ENCODE measurements at places on chromosomes 16 and 17.

GRCh38 chr17:67121316-67121891 is 77.0 kb downstream of the CACNG1 start:
- no peak for DNase-seq

GRCh38 chr16:66948837-66949225 is 12.2 kb upstream of the CES3 start:
- no peak for DNase-seq

DNA sequence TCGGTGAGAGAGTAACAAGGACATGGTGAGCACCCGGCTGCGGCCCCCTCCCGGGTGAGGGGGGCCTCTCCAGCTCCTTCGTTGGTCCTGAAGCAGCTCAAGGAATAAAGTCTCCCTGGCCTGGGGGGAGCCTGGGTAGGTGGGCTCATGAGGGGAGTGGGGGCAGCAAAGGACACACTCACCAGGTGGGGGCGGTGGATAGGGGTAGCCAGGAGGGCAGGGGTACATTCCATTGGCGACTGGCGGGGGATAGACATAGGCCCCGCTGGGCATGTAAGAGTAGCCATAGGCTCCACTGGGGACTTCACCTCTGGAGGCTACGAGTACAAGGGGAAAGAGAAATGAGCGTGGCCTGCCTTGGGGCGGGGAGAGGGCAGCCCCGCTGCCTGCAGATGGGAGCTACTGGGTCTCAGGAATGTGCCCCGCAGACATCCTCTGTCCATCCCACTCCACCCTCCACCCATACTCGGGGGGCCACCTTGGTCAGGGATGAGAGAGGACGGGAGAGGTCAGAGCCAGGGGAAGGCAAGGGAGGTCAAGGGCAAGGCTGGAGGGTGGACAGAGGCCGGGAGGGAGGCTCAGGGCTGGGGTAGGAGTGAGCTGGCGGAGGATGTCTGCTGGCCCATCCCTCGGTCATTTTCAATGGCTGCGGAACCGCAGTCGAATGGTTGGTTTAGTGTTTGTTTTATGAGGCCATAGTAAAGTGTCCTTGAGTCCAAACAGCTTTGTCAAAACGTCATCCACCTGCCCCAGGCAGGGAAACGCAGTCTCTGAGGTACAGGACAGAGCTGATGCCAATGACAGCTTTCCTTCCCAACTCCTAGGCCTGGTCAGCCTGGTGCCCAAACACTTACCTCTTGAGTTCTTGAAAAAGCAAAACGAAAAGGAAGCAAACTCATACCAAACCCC is 3.7 kb upstream of the UNC13D start:
- DNase-seq = no peak

DNA sequence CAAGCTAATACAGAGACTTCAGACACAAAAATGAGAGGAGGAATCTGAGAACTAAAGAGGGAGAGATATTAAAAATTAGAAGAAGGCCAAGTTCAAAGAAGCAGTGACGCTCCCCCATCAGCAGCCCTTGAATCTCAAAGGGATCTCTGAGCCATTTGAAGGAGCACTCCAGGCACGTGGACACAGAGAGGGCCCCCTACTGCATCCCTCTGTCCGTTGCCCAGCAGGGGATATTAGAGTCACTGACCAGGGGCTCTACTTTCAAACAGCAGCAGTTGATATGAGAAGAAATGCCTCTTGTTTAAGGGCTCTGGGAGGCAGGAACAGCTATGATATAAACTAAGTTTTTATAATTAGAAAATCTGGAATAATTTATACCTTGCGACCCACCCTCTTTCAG is 479.0 kb upstream of the SALL1 start:
- no peak for DNase-seq

DNA sequence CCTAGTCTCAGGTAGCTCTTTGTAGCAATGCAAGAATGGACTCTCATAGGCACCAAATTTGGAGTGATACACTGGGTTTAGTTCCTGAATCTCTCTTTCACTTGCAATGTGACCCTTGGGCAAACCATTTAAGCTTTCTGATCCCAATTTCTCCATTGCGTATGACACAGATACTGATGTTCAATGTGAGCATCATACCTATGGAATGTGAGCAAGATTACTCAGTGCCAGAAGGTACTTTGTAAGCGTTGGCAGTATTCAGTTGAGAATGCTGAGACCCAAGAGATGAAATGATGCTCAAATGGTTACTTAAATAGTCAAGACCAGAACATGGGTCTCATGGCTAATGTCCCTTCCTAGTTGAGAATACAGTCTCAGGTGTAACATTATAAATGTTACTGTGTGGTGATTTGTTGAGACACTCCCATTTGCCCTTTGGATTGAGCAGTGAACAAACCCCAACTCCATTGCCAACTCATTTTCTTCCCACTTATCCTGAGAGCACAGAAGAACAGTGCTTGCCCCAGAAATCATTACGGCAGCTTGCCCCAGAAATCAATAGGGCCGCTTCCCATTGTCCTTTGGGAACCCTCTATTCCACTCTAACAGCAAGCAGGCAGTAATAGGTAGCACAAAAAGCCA is 134.1 kb downstream of the SOX9 start:
- no peak for DNase-seq

- DNase-seq = peak; percentile 42
Observed at GRCh38 chr17:17849147-17849820, 12.5 kb upstream of the SREBF1 start.

- no peak for DNase-seq
Observed at GRCh38 chr16:3761375-3762106, 44.2 kb upstream of the TRAP1 start.

DNA sequence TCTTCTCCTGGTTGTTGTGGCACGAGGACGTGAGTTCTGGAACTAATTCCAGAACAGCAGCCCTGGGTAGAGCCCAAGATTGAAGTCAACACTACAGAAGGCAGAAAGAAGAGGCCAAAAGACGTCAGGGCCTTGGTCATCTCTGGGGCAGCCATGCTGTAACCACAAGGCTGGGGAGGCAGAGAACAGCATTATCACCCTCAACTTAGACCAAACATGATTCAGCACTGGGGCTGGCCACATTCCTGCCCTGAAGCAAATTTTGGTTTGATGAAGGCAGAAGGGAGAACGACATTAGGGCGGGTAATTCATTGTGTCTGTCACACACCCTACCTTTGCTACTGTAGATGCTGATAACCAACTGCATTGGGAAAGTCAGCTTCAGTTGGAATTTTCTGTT is 9.7 kb upstream of the ALOX15B start:
- DNase-seq = no peak

DNA sequence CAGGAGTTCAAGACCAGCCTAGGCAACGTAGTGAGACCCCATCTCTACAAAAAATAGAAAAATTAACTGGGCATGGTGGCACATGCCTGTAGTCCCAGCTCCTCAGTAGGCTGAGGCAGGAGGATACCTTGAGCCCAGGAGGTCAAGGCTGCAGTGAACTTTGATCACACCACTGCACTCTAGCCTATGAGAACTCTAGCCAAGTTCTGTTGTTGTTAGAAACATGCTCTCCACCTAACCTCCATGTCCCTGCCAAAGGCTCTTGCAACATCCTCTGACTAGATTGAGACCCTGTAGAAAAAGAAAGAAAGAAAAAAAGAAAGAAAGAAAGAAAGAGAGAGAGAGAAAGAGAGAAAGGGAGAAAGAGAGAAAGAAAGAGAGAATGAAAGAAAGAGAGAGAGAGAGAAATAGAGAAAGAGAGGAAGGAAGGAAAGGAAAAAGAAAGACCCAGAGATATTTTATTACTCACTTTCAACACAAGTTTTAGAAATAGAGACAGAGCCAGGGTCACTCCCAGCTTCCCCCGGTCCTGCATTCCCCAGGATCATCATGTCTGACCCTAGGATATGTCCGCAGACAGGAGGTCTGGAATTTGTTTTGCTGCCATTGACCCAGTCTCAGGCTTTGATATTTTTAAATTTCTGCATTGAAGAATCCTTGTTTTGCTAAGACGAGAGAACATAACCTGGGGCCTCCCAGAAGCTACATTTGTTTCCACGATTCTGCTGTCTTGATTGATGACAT is 376.5 kb upstream of the CDH5 start:
- DNase-seq = no peak

DNA sequence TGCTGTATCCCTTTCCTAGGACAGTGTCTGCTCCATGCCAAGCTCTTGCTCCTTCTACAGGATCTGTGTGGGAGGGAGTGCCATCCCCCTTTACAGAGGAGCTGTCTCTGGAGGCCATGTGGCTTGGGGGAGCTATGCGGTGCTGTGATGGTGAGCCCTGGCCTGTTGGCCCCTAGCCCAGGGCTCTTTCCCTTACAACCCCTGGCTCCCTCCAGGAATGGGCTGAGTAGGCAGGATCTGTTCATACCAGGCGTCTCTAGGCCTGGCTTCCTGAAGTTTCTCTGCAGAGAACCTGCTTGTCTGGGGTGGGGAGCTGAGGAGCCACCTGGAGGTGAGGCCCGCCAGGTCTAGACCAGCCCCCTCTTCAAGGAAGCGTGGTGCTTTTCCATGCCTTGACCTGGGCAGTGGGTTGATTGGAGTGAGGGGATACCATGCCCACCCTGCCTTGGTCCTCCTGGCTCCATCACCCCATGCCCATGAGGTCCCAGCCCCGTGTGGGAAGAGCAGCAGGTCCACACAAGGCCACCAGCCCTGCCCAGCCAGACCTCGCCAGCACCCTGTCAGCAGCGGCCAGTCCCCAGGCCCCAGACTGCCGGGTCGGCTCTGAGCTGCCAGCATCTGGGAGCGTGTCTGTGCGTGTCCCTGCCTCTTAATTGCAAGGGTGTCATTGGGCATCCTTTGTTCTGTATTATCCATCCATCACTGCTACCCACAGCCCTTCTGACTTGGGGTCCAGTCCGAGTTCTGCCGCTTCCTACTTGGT is 14.7 kb downstream of the LLGL2 start:
- DNase-seq = no peak

DNA sequence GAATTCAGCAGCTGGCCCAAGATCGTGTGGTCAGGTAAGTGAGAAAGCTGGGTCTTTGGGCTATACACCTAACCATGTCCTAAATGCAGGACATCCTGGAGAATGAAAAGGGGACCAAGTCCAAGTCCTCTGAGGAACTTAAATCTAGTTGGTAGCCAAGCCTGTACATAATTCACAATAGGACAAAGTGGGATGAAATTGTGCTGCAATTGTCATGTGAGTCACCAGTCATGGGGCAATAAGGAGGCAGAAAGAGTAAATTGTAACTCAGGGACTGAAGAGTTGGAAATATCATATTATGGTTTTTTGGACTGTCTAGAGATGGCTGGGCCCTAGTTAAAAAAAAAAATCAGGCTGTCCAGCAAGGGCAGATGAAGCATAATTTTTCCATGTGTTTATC is 202.6 kb downstream of the CYLD start:
- no peak for DNase-seq

DNA sequence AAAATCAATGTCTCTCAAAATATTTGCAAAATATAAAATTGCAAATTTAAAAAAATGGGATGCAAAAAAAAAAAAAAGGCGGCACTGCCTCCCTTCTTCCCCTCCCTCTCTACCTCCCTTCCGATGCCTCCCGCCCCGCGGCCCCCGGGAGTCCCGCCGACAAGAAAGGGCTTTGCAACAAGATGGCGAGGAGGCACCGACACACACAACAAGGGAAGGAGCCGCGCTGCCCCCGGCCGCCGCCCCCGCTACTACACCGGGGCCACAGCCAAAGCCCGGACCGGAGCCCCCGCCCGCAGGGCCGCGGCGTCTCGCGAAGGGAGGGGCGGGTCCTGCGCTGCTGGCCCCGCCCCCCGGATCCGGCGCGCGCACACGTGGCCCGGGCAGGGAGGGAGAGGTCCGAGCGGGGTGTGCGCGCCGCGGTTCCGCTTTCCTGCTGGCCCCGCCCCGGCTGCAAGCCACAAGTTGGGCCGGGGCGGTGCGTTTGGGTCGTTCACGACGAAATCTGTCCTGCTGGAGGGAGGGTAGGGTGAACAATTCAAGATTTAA is at the start of gene MNT:
Gene MNT (minus strand): TSS at position 184 of the 549 bp plus-strand sequence. CDS start 348 bp downstream, outside the sequence.
- peak; percentile 97 for DNase-seq

DNA sequence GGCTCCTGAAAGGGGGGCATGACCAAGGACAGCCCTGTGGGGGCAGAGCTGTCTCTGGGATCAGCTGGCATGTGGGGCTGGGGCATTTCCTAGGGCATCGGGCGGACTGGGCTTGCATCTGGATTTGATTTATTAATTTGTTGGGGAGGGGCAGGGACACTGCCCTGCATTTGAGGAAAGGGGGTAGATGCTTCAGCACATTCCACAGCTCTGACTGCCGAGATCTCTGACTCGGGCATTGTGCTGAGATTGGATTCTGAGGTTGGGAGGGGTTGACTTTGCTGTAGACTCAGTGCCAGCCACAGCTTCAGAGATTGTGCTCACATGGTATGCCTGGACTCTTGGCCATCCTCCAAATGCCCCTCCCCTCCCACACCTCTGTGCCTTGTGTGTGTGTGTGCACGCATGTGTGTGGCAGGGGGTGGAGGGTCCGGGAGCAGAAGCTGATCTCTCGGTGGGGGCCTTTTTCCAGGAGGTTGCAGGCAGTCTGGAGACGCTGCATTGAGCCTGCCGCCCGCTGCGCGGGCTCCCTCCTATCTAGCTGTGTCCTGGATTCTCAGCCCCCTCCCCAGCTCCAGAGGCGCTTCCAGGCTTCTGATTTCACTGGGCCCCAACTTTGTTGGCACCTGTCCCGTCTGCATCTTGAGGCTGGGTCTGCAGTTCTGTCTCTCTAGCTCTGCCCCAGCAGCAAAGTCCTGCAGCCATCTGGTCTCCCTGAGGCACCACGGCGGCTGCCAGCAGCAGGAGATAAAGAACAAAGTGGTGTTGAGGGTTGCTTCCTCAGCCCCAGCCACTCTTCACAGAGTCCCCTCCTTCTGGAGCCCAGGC is 14.9 kb downstream of the IGFBP4 start:
- DNase-seq = no peak

DNA sequence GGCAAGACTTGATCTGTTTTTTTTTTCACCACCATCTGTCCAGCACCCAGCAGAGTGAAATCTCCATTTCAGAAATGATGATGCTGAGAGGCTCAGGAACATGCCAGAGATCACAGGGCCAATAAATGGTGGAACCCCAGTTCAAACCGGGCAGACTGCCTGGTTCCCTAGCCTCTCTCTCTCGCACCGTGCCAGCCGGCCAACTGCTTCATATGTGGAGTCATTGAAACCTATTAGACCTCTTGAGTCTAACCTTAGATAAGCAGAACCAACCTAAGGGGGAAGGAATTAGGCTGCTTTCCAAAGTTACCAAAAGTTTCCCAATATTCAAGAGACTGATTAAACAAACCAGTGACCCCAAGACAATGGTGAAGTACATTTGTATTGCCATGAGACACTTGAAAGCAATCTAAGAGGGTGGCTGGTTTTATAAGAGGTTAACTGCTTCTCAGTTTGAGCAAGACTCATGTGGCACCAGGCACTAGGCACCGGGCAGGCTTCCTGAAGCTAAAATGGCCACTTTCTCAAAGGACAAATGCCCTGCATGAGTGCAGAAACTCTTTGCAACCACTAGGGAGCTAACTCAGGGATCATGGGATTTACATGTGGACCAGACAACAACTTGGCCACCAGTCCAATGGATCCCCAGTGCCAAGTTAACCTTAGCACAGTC is 18.4 kb downstream of the TOX3 start:
- no peak for DNase-seq

All from activated gamma-delta T cell (primary cell).